ENCODE measurements at places on chromosomes 7 and 10. TPM values are rescaled to one million over a fixed set of nuclear protein-coding genes. Genes with fewer than 3 reads are reported as not detected.

DNA sequence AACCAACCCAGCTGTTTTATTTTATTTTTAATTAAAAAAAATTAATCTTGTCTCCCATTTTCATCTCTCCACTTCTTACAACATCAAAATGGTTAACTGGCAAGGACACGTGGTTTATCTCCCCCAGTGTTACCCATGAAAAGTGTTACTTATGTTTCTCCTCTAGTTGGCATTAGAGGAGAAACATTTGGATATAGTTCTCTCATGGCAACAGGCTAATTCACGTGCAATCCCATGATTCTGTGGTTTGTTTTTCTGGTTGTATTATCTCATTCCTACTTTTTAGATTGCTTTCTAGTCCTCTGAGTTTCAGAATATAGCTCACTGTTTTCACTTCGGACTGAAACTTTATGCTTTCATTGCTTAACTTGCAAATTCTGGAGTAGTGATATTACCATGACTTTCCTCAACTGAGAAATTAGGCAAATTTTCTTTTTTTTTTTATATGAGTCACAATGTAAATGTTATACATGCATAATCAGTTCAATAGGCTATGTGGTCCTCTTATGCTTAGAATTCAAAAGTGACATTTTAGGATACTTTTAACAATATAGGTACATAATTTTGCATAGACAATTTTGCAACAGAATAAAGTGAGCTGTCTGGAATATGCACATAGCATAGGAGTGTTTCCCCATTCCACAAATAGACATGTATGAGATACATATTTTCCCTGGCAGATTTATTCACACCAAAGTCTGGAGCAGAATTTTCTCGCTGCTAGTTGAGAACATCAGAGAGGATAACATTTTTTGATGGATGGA lies 43.0 kb downstream of the LHFPL3 start:
- ATAC-seq: no peak

DNA sequence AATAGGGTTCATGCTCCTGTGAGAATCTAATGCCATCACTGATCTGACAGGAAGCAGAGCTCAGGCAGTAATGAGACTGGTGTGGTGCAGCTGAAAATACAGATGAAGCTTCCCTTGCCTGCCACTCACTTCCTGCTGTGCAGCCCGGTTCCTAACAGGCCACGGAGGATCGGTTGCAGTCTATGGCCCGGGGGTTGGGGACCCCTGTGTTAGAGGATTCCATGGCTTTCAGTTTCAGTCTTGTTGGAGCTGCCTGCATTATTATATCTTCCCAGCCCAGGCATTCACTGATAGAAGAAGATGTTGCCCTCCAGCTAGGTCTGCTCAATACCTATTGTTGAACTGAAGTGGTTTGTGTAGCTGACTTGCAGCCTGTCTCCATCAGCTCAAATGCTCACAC lies 1298.8 kb downstream of the TYW1 start:
- no peak for ATAC-seq

- ATAC-seq: no peak
Measured at GRCh38 chr7:88457320-88457719, 150.6 kb upstream of the STEAP4 start.

Gene ZNF804B
- not detected for total RNA-seq

DNA sequence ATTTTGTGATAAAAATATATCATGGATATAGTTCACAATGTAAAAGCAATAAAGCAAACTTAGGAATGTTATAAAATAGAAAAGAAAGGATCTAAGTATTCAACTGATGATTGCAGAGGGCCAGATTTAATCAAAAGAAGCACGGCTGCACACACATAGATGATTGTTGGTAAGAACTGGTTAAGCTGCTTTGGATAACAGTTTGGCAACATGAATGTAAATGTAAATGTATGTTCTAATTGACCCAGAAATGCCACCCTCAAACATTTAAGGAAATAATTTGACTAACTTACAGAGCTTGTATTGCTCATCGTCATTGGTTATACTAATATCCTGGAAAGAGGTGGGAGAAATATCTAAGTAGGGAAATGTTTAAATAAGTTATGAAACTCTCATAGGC lies 13.1 kb downstream of the ZNF485 start:
- peak; percentile 55 for ATAC-seq

- ATAC-seq: no peak
Measured at GRCh38 chr7:926061-927030, 28.1 kb downstream of the ADAP1 start.

- peak; percentile 12 for ATAC-seq
Measured at GRCh38 chr7:149147752-149148653, 750 bp downstream of the ZNF398 start.

Gene TMEM254
- 46.8 TPM for total RNA-seq

Gene AMPH
- 0.16 TPM for total RNA-seq

- ATAC-seq: no peak
Measured at GRCh38 chr7:17027143-17027788, 145.5 kb upstream of the AGR3 start.

Gene CCAR1
- 42.8 TPM for total RNA-seq

Gene IL6
- not detected for total RNA-seq

GRCh38 chr7:139294951-139295575 lies 46.1 kb upstream of the FMC1 start:
- no peak for ATAC-seq

DNA sequence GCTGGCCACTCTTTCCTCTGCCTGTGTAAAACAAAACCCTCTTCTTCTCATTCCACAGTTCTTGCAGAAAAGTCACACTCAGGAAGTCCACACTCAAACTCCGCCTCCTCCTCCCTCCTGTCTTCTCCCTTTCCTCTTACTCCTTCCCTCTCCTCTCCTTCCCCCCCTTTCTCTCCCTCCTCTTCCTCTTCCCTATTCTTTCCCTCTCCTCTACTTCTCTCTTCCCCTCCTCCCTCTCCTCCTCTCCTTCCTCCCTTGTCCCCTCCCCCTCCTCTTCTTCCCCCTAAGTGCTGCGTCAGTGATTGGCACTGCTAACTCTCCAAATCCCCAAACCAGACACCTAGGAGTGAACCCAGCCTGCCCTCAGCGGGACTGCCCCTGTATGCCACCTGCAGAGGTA lies 67.0 kb downstream of the ZNF467 start:
- ATAC-seq: no peak

DNA sequence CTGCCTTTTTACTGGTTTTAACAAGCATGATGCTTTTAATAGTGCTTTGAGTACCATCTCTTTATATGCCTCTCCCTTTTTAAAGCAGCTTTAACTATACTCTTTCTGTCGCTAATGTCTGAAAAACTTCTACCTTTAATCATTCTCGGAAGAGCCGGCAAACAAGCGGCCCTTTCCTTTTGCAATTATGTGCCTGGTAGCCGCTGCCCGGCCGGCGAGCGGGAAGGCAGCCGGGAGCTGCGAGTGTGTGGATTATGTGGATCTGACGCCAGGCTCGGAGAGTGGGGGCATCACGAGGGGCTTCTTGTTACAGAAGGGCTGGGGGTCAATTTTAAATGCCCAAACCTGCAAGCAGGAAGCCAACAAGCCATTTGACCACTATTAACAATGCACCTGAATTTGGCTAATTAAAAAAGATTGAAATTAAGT lies 120.9 kb downstream of the BUB3 start:
- no peak for ATAC-seq

Gene STEAP2
- total RNA-seq: 2.4 TPM

Gene MLXIPL
- total RNA-seq: 0.52 TPM

Gene UCMA
- total RNA-seq: not detected

- no peak for ATAC-seq
Measured at GRCh38 chr7:47796347-47796746, 151.9 kb downstream of the PKD1L1 start.

DNA sequence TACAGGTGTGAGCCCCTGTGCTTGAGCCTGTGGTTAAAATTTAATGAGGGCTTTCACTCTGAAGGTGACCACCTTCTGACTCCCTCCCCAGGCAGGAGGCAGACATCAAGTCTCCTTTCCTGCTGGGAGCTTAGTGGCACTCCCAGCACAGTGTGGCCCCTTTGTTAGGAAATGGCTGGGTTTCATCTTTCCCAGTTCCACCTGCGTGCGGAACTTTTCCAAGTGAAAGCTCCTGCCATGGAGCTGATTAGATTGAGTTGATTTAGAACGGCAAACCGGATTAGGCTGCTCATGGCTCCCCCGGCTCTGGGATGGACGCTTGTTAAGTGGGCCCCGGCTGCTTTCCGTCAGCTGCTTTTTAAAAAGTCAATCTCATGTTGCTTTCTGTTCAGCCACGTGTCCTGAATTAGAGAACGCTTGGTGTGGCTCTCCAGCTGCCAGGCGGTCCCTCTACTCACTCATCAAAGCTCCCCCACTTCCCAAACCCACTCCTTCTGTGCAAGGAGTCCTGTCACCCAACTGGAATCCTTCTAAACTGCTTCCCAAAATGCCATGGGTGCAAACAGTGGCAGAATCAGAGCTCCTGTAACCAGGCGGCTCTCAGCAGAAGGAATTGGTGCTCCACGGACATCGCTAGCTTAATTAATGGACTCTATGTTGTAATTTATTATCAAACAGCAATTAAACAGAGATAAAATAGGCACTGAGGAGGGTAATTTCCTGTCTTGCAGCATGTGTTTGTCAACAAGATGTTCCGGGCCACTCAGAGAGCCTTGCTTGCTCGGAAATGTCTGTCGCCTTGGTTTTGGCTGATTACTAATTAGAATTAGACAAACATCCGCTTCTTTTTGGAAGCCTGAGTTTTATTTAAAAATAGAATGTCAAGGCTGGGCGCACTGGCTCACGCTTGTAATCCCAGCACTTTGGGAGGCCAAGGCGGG lies 551.2 kb downstream of the GALNT17 start:
- no peak for ATAC-seq

GRCh38 chr7:100406767-100407166 lies 21.7 kb downstream of the ZCWPW1 start:
- peak; percentile 67 for ATAC-seq

GRCh38 chr7:100677308-100678267 lies 4.0 kb downstream of the GNB2 start:
- ATAC-seq: no peak

DNA sequence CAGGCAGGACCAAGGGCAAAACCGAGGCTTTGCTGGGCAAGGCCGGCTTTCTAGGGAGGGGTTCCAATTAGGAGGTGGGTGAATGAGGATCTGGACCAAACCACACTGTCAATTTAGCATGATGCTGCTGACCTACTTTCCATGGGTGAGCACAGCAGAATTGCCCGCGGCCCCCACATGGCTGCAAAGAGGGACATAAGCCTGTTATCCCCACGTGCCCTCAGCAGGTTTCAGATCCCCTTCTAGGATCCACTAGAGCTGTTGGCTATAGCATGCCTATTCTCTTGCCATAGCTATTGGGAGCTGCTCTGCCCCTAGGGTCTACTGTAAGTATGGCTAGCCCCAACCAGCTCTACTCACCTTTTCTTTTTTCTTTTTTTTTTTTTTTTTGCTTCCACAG lies 102.8 kb downstream of the COL13A1 start:
- no peak for ATAC-seq

DNA sequence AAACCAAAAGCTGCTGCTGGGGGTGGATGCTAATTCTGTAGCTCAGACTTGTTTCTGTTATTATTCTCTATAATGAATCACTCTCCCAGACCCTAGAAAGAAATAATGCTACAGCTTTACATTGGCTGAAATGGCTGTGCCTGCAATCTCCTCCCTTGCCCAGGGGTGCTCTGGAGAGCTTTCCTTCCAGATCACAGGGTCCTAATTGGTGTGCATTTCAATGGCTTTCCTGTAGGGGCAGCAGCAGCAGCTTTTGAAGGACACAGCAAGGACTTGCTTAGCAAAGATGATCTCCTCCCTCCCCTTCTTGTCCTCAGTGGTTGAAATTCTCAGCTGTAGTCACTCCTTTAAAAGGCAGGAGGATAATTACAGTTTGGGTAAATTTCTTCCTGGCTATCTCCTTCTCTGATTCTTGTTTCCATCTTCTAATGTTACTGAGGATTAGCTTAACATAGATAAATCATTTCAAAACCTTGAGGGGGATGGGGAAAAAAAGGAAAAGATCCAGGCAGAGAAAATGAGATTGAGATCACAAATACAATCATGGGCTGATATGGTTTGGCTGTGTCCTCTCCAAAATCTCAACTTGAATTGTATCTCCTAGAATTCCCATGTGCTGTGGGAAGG lies 120.2 kb upstream of the CTTNBP2 start:
- ATAC-seq: peak; percentile 64

Gene TMEM236
- total RNA-seq: 0.16 TPM

Gene TRIL
- 2.9 TPM for total RNA-seq

Gene NUDCD3
- total RNA-seq: 68.9 TPM

GRCh38 chr10:57979491-57979890 lies 288.2 kb downstream of the IPMK start:
- ATAC-seq: no peak

GRCh38 chr7:54749200-54749599 lies 9.8 kb downstream of the SEC61G start:
- ATAC-seq: no peak

DNA sequence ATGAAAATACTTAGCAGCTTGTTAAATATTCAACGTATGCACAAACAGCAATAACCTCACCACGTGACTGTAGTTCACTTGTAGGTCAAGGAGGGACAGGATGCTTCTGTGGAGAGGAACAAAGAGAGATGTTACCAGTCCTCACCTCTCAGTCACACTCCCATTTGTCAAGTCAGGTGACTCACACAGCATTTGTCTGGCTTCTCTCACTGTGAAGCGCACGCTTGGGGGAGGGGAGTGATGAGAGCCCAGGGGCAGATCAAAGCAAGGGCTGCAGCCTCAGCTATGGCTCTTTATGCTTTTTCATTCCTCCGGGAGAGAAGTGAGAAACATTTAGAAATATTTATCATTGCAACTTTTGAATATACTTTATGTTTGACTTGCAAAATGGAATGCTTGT lies 2.9 kb upstream of the RBM20 start:
- ATAC-seq: peak; percentile 59

GRCh38 chr7:151201344-151201743 lies 8.9 kb downstream of the H2BK1 start:
- ATAC-seq: no peak

DNA sequence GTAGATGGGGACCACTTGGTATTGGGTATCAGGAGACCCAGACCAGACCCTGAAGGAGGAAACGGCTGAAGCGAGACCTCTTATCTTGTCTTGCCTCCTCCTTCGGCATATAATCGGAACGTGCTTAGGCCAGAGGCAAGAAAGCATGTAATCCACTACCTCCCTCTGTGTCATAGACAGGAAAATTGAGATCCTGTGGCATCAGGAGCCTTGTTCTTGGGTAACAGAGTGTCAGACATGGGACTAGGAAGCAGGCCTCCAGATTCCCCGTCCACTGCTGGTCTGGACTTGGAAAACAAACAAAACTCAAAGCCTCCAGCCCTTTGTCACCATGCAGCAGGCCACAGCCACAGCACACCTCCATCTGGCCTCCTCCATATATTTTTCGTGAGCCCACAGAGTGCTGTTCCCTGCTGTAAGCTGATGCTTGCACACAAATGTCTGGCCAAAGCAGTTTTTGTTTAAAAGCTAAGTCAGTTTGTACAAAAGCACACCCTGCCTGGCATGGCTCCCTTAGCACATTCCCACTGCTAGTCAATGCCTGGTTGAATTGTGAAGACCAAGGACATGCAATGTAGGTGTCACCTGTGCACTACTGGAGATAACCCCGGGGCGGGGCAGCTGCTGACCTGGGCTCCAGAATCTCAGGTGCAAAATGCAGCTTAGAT lies 510.9 kb downstream of the RPS24 start:
- no peak for ATAC-seq

DNA sequence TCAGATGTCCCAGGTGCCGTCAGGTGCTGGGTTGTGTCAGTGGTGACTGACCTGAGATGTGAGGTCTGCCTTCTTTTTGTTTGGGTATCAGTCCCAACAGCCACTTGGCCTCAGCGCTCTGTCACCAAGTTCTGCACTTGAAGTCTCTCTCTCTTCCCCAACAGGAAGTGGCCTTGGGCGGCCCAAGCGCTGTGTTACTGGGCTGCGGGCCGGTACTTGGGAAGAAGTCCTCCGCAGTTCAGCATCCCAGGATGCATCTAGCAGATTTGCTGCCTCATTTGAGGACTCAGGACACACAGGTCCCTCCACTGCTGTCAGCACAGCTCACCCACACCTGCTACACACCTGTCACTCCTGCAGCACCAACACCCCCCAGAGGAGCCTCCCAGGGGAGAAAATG lies 40.1 kb downstream of the LYZL2 start:
- no peak for ATAC-seq
